ENCODE measurements at places on chromosomes 13 and 19.
A peak's percentile ranks its signal among the peaks of the same experiment; 100 is the strongest.

DNA sequence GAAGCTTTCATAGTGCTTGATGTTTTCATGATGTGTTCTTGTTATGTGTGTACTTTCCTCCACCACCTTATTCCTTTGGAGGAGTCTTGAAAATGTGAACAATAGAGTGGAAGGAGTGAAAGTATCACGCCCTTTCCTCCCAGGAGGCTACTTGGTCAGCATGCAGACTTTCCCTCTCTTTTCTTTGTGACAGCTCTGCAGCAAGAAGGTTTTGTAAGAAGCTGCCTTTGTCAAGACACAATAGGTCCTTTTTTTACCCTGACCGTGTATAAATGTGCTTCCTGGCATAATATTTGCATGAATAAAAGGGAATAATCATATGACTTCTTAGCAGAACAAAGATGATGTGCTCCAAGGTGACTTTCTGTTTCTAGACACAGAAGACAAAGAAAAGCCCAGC lies 882.6 kb upstream of the SLITRK5 start:
- DNase-seq: no peak

DNA sequence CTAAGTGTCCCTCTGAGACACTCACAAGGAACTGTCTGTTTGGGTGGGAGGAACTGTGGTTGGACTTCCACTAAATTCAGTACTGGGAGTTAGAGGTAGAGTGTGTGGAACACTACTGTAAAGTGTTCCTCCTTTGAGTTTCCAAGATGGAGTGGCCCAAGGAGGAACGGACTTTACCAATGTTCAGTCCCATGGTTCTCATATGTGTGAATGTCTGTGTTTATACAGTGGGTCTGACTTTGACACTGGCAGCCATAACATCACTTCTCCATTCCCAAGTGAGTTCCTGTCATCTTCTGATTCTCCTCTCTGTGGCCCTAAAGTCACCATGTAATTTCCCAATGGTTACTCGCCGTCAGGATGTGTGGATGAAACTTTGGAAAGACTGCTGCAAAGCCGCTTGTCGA lies 136.8 kb upstream of the SERP2 start:
- no peak for DNase-seq

GRCh38 chr13:32033744-32034143 lies 2.2 kb downstream of the FRY start:
- no peak for DNase-seq

DNA sequence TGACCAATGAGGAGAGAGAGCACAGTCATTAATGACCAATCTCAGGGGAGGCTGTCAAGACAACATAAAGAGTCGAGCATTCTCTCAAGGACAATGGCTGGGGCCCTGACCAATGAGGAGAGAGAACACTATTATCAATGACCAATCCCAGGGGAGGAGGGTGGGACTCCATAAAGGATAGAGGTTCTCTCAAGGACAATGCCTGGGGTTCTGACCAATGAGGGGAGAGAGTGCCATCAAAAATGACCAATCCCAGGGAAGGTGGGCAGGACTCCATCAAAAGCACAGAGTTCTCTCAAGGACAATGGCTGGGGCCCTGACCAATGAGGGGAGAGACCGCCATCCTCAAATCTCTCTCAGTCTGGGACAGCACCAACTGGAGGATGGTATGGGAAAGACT lies 3.3 kb upstream of the KLK11 start:
- DNase-seq: no peak

DNA sequence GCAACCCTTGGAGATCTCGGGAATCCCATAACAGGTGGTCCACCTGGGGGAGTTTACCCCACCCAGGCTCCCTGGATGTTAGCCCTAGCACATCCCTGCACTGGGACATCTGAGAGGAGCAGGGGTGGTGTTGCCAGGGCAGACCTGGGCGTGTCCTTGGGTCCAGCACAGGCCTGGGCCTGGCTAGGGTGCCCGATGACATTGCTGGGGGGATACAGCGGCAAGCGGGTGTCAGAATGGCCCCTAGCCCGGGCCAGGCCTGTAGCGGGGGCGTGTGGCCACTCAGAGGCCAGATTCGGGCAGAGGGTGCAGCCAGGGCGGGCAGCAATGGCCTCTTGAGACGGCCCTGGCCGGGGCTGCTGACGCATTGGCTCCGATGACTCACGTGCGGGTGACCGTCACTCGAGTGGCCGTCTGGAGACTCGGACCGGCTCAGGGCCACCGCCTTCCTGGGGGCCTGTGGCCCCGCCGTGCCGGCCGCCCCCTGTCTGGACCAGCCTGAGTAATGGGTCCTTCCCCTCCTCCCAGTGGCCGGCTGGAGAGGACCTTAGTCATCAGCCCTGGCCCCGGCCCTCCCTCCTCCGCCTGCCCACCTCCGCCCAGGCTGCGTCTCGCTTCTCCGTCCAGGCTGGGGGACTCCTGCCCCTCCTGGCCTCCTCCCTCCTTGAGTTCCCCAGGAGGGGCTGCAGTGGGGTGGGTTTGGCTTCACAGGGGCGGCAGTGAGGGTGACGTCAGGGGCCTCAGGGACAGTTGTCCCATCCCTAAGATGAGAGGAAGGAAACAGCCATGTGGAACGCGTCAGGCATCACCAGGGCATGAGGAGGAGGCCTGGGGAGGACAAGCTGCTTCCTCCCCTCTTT lies 23.2 kb upstream of the CRTC1 start:
- DNase-seq: no peak

GRCh38 chr13:36919171-36919832 lies 736 bp downstream of the SMAD9 start:
- DNase-seq: no peak

GRCh38 chr13:106291006-106291405 lies 244.5 kb downstream of the EFNB2 start:
- DNase-seq: no peak

DNA sequence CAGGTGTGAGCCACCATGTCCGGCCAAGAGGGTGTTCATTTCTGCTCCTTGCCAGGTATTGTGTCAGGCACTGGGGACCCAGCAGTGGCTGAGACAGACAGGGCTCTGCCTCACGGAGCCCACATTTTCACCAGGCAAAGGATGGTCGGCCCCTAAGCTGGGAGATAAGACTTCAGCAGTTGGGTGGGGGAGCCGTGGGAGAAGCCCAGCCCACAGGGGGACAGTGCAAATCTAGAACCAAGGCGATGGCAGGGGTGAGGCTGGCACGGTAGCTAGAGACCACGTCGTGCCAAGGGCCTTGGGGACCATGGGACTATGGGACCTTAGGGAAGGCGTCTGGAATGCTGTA lies 8.3 kb downstream of the LSR start:
- no peak for DNase-seq

- no peak for DNase-seq
These were observed 577.2 kb downstream of the SLITRK5 start for GRCh38 chr13:88248393-88248792.

DNA sequence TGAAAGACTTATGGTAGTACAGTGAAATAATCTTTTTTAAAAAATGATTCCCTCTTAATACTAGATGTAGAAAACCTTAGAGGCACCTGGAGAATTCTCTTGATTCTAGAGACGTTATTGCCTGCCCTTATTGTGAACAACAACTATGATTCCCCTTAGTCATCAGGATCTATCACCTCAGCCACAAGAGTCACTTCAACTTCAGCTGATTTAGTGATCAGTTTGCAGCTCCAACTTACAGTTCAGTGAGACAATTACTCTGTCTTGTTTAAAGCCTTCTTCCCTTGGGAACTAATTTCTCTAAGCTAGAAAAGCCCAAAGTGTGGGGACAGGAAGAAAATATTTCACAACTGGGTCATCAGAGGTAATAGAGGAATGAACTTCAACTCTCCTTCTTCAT lies 254.3 kb upstream of the SLITRK1 start:
- no peak for DNase-seq

- no peak for DNase-seq
These were observed 9.6 kb downstream of the KHSRP start for GRCh38 chr19:6414793-6415590.

- no peak for DNase-seq
These were observed 32.5 kb downstream of the MARK4 start for GRCh38 chr19:45283443-45284033.

DNA sequence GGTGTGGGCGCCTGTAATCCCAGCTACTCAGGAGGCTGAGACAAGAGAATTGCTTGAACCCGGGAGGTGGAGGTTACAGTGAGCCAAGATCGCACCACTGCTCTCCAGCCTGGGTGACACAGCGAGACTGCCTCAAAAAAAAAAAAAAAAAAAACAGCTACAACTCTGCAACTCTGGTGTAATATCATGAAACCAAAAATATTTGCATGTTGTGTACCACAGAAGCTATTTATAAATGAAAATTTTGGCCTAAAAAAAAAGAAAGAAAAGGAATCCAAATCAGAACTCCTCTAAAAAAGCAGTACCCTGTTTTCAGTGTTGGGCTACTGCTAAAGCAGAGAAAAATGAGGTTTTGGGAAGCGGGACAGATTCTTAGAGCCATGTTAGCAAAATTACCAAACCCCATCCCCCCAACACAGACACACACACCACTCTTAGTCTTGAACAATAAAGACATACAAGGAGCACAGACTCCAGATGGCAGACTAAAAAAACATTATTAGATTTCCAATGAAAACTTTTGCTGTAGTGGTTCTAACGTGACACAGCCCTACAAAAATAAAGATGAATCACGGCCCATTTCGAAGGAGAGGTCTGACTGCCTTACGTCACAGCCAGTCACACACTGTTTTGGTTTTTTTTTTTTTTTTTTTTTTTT lies 51.5 kb downstream of the INSR start:
- no peak for DNase-seq

GRCh38 chr19:17861542-17862402 lies 2.1 kb downstream of the RPL18A start:
- DNase-seq: no peak

DNA sequence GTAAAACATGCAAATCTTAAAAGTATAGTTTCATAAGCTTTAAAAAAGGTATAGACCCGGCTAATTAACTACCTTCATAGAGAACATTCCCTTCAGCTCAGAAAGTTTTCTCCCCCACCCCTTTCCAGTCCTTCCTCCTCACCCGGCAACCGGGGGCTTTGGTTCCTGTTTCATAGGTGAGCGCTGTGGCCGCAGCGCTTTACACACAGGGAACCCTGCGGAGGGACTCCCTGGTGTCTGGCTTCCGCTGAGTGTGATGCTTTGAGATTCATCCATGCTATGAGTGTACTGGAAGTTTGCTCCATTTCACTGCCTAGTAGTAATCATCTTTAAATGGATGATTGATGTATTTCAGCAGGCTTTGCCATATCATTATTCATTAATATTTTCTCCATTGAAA lies 26.0 kb upstream of the PABPC3 start:
- DNase-seq: no peak

DNA sequence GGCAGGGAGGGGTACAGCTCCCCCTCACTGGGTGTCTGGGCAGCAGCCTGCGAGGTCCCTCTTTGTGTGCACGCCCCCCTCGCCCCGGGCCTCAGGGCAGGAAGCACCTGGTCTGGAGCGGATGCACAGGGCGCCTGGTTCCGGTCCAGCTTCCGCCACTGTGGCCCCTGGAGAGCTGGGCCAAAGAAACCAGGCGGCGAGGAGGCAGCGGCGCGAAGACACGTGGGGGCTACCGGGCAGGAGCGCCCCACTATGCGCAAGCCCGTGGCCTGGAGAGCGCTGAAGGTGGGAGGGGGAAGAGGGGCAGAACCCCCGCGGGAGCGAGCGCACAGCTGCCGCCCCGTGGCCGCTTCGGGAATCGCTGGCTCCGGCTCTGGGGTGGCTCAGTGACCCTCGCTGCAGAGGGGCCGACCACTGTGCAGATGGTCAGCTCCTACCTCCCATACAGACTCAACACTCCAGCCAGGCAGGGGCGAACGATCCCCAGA lies 1.7 kb upstream of the LYL1 start:
- peak; percentile 79 for DNase-seq

DNA sequence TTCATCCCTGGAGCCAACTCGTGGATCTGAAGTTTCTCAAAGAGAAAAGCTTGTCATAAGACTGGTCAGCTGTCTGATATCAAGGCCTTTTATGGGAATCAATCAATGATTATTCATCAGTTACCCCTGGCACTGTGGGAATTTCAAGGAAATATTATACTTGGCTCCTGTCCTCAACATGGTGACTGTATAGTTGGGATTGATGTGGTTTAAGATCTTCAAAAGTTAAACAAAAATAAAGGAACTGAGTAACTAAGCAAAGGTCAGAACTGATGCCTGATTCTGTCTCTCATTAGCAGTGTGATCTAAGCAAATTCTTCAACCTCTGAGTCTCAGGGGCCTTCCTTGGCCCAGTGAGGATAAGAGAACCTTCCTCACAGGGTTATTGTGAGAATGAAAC lies 22.2 kb upstream of the SERPINE3 start:
- DNase-seq: no peak

DNA sequence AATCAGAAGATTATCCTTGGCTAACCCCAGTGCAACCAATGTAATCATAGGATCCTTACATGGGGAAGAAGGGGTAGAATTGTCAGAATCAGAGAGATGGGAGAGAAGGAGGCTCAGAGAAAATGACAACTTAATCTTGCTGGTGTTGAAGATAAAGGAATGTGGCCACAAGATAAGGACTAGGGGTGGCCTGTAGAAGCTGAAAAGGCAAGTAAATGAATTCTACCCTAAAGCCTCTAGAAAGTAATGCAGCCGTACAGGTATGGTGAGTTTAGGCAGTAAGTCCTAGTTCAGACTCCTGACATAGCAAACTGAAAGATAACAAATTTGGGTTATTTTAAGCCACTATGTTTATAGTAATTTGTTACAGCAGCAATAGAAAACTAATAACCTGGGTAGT lies 718.5 kb downstream of the SLITRK6 start:
- DNase-seq: no peak

GRCh38 chr13:44757671-44758070 lies 181.5 kb upstream of the TSC22D1 start:
- DNase-seq: no peak

DNA sequence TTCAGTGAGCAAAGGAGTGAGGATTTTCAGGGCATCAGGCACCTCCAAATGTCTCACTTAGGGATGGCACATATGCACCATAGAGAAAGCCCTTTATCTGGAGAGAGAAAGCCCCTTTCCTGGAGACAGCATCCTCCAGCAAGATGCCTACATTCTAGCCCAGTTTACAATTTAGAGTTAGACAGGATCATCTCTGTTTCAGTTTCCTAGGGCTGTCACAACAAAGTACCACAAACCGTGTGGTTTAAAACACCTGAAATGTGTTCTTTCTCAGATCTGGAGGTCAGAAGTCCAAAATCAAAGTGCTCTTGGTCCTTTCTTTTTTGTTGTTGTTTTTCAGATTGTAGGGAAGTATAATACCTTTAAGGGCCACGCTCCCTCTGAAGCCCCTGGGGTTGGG lies 61.8 kb downstream of the MBNL2 start:
- no peak for DNase-seq

- no peak for DNase-seq
These were observed 573.8 kb downstream of the LIG4 start for GRCh38 chr13:107641574-107641973.

- no peak for DNase-seq
These were observed 410.1 kb upstream of the HTR2A start for GRCh38 chr13:47306991-47307390.

- no peak for DNase-seq
These were observed 53.9 kb downstream of the MCF2L start for GRCh38 chr13:113022745-113023574.
